ENCODE measurements at places on chromosomes 5 and 9.
A peak's percentile ranks its signal among the peaks of the same experiment; 100 is the strongest.

DNA sequence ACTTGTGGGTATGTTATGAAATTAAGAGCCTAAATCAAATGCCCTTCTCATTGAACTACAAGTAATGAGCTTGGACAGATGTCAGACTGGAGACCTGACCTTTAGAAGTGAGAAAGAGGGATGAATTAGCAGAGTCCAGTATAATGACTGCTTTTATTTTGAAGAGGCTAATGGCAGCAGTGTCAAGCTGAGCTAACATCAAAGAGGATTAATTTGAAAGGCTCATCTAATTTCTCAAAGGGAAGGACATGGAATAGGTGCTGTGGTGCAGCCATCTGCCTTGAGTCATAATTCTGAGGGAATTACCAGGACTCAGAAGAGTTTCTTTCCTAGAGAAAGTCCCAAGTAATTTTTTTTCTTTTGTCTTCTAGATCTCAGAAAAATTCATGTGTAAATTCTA, 57.6 kb downstream of the FAM81B start:
- DNase-seq, result no peak

DNA sequence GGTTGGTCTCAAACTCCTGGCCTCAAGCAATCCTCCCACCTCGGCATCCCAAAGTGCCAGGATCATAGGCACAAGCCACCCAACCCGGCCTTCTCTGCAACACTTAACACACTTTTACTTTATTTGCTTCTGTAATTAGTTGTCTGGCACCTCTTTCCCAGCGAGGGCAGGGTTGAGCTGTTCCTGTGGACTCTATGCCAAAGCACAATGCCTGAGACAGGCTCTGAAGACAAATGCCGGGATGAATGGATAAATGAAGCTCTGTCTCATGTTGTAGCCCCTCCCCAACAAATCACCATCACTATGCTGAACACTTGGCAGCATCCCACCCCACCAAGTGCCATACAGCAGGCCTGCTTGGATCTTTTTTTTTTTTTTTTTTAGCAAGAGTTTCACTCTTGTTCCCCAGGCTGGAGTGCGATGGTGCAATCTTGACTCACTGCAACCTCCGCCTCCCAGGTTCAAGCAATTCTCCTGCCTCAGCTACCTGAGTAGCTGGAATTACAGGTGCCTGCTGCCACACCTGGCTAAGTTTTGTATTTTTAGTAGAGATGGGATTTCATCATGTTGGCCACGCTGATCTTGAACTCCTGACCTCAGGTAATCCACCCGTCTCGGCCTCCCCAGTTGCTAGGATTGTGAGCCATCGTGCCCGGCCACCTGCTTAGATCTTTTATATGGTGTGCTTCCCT, 21.3 kb downstream of the GPX3 start:
- no peak for DNase-seq

DNA sequence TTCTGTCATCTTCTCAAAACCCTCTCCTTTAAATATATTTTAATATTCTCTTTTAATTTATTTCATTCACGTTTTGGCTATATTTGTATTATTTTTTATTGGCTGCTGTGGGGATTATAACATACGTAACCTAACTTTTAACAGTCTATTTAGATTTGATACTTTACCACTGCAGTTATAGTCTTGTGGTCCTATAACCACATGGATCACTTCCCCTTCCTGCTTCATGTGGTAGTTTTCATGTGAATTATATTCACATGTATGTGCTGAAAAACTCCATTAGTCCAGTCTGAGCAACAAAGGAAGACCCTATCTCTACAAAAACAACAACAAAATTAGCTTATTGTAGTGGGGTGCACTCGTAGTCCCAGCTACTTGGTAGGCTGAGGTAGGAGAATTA, 34.3 kb downstream of the CENPP start:
- no peak for DNase-seq

DNA sequence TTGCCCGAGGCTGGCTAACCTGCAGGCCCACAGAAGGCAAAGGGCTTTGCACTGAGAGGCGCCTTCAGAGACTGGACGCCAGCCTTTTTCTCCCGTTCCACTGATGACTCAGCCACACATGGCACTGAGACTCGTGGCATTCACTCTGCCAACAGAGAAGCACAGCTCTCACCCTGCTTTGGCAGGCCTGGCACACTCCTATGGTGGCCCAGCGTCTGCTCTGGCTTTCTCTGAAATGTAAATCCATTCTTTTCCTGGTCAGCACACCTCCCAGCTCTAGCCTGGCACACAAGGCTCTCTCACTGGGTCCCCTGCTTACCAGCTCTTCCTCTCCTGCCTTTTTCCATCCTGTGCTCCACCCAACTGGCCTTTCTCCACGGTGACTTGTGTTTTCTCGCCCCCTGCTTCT, 5.9 kb upstream of the MELK start:
- no peak for DNase-seq

DNA sequence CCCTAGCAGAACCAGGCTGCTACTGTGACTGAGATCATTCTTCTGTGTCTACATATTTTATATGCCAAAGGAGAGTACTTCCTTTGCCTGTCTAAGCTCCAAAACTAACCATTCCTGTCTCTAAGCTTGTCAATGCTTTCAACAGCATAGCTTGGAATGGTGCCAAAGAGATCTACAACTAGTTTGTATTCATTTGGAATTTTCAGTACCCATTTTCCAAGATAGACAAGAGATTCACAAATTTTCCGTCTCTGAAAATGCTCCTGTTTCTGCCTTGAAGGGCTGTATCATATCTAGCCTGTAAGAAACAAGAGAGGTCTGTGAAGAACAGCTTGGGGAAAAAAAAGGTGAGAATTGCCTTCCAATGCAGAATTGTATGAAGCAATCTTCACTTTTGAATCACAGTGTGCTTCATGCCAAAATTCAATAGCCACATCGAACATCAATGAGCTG, 334.4 kb upstream of the ACTBL2 start:
- DNase-seq, result no peak

- DNase-seq, result peak; percentile 72
Observed at GRCh38 chr5:138336952-138337684, 948 bp upstream of the FAM53C start.

GRCh38 chr5:152147286-152147685, 222.6 kb upstream of the GLRA1 start:
- no peak for DNase-seq

DNA sequence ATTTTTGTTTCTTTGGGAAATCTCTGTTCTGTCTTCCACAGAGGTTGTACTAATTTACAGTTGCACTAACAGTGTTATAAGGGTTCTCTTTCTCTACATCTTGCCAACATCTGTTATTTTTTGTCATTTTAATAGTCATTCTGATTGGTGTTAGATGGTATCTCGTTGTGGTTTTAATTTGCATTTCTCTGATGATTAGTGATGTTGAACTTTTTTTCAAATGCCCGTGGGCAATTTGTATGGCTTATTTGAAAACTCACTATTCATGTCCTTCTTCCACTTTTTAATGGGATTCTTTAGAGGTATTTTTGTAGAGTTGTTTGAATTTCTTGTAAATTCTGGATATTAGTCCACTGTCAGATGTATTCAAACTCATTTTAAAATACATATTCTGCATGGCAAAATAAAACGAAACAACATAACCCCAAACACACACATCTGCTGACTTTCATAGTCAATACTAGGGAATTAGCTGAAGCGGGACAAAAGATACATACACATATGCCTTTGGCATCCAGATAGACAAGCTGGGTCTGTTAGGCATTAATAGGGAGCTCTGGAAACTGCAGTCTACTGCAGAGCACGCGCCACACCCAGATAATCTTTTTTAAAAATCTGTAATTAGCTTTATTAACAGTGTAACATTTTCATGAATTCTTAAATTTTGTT, 5.8 kb upstream of the SPATA31C2 start:
- DNase-seq, result no peak

DNA sequence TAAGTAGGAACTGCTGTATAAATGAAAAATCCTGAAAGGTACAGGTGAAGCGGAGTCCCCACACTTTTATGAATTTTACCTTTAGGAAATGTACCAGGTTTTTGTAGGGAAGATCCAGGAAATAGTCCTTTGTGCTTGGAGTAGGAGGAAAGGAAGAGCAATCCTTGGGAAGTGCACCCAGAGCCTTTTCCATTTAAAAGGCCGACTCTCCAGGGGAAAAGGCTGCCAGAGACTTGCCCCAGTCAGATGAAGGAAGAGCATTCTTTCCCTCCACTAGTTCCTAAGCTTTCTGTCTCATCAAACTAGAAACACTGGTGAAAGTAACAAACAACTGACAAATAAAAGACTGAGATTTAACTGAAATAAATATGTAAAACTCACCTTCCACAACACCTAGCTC, 779.4 kb upstream of the CDH6 start:
- DNase-seq, result no peak

DNA sequence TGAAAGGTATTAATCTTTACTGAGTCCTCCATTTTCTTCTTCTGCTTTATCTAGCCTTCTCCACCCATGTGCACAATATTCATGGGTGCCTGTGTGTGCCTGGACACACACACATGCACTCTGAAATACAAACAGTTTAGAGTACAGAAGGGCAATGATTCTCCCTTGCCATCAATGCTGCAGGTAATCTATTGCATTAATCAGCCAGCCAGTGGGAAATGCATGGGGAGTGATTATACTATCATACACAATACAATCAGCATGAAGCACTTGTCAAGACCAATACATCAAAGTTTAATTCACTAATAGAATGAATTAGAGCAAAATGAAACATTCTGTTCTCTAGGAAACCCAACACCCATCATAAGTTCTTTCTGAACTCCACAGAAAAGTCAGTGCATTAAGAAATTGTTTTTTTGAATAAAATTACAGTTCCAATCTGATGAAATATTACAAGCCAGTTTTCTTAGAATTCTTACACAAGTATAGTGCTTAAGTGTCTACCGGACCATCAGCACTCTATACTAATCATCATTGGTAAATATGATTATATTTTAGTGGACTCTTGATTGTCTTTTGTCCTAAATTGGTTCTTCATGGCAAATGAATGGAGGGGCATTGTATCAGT, 172.2 kb downstream of the ZSWIM6 start:
- DNase-seq, result no peak

GRCh38 chr5:140356853-140357725, 2.9 kb upstream of the SLC4A9 start:
- no peak for DNase-seq

- DNase-seq, result no peak
Observed at GRCh38 chr9:105257809-105258208, 13.4 kb downstream of the SLC44A1 start.

GRCh38 chr5:28808967-28809810, 1770.8 kb upstream of the CDH9 start:
- no peak for DNase-seq

- DNase-seq, result no peak
Observed at GRCh38 chr9:136291306-136292025, 12.4 kb downstream of the CCDC187 start.

GRCh38 chr9:128055344-128056040, 11.6 kb downstream of the NAIF1 start:
- DNase-seq, result peak; percentile 54

DNA sequence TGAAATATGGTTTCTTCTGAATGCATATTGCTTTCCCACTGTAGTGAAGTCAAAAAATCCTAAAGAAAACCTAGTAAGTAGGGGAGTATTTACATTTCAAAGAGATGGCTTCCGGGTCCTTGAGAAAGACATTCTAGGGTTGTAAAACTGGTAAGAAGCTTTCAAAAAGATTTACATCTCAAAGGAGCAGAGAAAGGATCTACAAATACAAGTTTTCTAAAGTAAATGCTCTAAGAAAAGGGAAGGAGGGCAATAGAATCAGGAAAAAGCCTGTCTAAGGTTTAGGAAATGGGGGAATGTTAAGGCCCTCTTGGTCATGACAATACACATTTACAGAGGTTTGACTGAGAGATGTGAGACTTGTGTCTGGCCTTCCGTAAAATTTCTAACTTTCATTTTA, 16.7 kb upstream of the TRPC7 start:
- DNase-seq, result no peak

DNA sequence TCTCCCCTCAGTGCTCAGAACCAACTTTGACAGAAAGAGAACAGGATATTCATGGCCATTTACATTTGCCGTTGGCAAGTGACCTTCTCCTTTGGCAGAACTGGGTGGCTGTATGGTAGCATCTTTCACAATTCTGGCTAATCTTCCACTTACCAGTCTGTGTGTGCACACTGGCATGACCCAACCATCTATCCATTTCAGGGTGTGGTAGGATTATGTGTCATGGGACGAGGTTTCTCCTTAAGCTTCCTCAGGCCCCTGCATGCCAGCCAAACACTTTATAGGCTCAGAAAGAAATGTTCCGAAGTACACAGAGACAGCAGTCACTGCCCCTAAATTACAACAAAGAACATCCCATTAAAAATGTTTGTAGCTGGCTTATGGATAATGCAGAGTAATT, 497.1 kb downstream of the NFIB start:
- DNase-seq, result no peak

GRCh38 chr5:154756868-154757813, 2.0 kb downstream of the LARP1 start:
- DNase-seq, result no peak

DNA sequence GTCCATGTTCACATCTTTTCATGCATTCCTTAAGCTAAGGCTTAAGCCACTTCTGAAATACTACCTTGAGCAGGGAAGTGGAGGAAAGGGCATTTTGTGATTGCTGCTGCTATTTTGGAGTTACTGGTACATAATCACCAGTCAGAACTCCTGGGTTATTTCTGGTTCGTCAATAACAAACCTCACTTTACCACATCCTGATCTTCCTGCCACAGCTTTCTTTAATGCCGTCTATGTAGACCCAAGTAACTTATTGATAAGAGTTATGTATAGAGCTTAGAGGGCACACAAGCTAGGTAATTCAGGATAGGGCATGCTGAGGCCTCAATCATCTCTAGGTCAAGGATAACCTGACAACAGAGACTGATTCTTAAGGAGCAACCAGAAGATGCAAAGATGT, 120.7 kb downstream of the DOCK8 start:
- no peak for DNase-seq

GRCh38 chr9:97752274-97752673, 55.1 kb upstream of the XPA start:
- no peak for DNase-seq

DNA sequence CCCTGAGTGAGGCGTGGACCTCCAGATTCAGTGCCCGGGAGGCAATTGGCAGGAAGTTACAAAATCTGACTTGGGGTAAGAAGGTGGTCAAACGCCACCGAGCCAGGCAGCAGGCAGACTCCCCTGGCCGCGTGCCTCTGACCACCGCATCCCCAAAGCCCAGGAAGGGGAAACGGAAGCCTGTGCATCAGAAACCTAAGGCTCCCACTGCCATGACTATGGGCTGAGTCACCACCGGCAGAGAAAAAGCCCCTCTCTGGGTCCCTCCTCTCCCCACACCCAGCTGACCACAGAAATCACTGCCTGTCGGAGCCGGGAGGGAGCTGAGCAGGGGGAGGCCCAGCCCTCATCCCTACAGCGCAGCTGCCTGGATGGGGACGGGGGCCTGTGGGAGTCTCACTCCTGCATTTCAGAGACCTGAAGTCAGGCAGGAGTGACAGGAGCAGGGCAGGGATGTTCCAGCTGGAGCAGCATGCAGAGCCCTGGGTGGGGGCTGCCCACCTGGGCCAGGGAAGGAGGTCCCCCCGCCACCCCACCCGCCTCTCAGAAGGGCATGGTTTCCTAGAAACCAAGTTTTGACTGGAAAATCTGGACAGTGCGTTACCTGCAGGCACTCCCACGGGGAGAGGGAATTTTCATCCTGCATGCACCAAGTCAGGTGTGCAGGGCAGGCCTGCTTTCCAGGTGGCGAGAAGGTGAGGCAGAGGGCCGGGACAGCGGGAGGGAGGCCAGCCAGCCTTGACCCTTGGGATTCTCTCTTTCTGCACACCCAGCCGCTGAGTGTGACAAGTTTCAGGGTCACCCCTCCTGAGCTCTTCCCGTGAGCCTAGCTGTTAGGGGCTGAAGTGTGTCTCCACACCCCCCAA, 68.2 kb downstream of the LRSAM1 start:
- no peak for DNase-seq

Measured in breast epithelium (tissue), 4 donors.